Left cardiac atrium (tissue), 4 donors: ENCODE measurements at places on chromosomes 12 and 14. TPM values are rescaled to one million over a fixed set of nuclear protein-coding genes. Genes with fewer than 3 reads are reported as not detected.

Gene RHOJ
- 19.5 TPM for total RNA-seq

Gene GNPTAB
- 45.1 TPM for total RNA-seq

Gene MUCL1
- not detected for total RNA-seq

Gene NGB
- not detected for total RNA-seq

Gene OGFOD2
- 10.5 TPM for total RNA-seq

GRCh38 chr12:93673084-93673483 is 4.1 kb upstream of the CRADD start:
- DNase-seq, result no peak

DNA sequence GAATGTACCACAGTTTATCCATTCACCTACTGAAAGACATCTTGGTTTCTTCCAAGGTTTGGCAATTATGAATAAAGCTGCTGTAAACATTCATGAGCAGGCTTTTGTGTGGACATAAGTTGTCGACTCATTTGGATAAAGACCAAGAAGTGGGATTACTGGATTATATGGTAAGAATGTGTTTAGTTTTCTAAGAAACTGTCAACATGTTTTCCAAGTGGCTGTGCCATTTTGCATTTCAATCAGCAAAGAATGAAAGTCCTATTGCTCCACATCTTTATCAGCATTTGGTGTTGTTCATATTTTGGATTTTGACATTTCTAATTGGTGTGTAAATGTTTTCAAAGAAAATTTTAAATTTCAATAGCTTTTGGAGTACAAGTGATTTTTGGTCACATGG is 27.3 kb upstream of the KLRF1 start:
- no peak for DNase-seq

DNA sequence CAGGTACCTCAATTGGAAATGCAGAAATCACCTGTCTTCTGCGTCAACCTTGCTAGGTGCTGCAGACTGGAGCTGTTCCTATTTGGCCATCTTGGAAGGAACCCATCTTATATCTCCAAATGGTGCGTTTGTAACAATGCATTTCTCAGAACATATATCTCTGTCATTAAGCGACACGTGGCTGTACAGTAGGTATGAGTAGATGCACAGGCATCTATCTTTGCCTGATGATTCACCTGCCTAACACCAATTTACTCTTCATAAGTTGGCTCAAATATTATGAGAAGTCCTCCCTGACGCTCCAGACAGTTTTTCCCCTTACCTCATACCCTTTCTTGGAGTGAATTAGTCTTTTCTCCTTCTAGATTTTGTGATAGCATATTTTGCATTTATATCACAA is 44.2 kb downstream of the GPR137C start:
- DNase-seq, result no peak

DNA sequence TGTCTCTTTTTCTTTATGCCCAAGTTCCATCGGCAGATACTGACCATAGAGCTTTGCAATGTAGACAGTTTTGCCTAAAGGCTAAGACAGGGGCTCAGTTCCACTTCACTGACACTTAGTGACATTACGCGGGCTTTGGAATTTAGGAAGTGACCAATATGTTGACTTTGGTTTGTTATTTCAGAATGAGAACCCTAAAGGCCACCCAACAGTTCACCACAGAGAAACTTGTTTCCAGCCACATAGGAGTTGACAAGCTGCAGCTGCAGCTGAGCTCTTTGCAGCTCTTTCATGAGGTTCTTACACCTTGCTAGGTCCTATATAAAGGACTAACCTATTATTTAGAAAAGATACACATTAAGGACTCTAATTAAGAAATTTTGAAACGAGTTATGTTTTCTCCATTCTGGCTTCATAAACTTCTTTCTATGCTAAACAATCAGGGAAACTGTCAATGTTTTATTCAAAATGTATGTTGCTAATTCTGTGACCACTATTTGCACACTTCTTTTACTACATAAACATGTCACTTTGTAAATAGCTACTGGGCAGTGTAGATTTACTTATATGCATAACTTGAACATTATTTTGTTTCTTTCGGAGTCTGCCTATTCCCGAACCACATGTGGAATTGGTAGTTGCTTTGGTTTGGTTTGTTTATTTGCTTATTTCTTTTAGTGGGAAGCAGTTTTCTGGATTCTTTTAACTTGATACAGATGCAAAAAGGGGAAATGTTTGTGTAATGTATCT is 18.5 kb upstream of the KLRD1 start:
- no peak for DNase-seq

DNA sequence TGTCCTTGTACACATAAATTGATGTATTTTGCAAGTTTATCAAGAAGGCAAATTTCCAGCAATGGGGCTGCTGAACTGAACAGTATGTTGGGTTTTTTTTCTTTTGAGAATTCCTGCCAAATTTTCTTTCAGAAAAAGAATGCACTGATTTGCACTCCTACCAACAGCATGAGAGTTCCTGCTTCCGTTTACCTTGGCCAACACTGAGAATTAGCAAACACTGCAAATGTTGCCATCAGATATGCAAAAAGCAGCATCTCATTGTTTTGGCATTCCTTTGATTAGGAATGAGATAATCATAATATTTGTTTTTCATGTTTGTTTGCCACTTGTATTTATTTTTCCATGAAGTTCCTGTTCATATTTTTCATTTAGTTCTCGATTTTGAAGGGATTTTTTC is 82.4 kb downstream of the RTN1 start:
- no peak for DNase-seq

DNA sequence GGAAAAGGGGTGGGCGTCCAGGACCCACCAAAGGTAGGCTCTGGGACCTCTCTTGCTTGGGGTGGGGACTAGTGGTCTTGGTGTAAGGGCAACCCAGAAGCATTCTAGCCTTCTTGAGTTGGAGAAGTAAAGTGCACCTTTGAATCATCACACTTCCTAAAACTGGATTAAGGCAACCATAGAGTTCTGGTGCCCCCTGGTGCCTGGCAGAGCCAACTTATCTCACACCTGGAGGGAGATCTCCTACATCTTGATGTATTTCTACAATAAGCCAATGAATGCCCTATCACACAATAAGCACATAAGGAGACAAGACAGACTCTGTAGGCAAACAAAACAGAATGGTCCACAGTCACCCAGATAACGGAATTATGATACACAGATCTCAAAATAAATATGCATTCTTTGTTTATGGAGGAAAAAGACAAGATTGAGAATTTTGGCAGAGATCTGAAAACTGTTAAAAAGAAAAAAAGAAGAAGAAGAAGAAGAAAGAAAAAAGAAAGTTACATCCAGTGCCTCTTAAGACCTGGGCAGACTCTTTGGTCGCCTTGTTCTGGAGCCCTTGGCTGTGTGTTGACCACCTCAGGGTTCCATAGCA is 95.9 kb upstream of the PPP2R5C start:
- no peak for DNase-seq
